ENCODE measurements at places on chromosomes 5 and 9. TPM values are rescaled to one million over a fixed set of nuclear protein-coding genes. Genes with fewer than 3 reads are reported as not detected.

- DNase-seq = no peak
Observed at GRCh38 chr5:5044247-5044840, 95.8 kb upstream of the ADAMTS16 start.

DNA sequence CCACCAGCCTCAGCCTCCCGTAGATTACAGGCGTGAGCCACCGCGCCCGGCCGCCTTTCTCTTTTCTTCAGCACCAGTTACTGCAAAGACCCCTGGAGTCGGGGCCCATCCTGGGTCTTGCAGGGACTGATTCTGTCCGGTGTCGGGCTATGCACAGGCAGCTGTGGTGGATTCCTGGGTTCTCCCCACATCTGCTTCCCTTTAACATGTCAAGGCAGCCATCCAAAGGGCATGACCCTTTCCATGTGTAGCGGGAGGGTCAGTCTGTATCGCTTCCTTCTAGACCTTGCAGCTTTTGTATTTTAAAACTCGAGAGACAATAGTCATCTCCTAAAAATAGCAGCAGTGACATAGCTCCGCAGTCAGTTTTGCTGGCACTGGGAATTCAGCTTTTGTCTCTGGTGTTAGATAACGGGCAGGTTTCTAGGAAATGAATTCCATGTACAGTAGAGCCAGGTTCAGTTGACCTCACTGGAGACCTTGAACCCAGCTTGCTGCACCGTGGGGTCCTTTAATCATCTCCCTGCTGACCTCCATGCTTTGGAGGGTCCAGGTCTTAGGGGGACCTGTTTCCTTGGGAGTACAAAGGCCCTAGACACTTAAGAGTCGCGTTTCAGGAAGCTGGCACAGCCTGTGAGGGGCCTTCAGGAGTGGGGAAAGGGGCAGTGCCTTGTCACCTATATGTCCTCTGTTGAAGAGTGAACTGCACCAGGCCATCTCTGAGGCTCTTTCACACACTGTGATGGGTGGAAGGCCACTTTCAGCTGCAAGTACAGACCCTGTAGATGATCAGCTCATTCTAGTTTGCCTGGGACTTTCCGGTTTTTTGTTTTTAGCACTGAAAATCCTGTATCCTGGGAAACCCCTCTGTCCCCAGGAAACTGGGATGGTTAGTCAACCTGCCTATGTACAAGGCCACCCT lies 13.8 kb downstream of the ANKRD33B start:
- DNase-seq = no peak

- no peak for DNase-seq
Observed at GRCh38 chr9:22228542-22228941, 218.1 kb upstream of the DMRTA1 start.

- no peak for DNase-seq
Observed at GRCh38 chr5:126099077-126099476, 324.1 kb upstream of the GRAMD2B start.

DNA sequence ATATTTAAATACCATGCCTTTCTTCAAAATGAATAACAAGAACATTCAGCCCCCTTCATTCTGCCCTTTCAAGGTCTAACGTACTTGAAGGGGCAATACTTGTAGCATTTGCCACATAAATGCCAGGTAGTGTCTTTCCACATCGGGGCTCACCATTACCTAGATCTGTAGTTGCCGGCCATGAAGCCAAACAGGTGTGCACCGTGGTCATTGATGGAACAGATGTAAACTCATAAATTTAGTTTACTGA lies 193.0 kb downstream of the CD180 start:
- DNase-seq = no peak

DNA sequence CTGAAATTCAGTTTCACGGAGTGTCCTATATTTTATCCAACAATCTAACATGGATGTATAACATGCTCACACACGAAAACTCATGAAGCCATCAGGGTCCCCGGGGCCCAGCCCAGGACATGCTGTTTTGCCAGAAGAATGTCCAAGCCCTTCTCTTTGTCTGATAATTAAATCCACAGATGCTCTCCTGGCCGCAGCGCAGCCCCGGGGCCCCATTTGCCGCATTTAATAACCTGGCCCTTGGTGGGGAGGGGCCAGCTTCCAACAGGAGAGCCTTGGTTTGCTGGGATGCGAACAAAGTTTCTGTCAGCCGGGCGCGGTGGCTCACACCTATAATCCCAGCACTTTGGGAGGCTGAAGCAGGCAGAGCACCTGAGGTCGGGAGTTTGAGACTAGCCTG lies 30.0 kb downstream of the PLPP7 start:
- DNase-seq = no peak

DNA sequence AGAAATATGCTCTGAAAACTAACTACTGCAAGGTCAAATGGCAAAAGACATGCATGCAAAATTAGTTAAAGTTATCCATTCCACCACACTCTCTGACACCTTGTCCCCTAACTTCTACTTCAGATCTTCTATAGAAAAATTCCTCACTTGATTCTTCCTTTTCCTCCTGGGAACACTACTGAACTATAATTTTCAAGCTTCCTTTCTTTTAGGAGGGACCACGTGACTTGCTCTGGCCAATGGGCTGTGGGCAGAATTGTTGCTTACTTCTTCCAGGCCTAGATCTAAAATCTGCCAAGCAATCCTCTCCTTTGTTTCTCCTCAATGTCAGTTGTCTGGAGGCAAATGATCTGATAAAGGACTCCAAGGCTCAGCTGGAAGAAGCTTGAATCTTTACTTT lies 441.0 kb downstream of the CDK5RAP2 start:
- DNase-seq = no peak

GRCh38 chr5:95723632-95724369 lies 7.3 kb upstream of the RHOBTB3 start:
- DNase-seq = no peak

GRCh38 chr5:176714067-176714466 lies 66.8 kb downstream of the TSPAN17 start:
- DNase-seq = no peak

- DNase-seq = no peak
Observed at GRCh38 chr5:116970318-116970717, 395.7 kb upstream of the SEMA6A start.

- DNase-seq = no peak
Observed at GRCh38 chr5:31581498-31582099, 49.5 kb downstream of the C5orf22 start.

DNA sequence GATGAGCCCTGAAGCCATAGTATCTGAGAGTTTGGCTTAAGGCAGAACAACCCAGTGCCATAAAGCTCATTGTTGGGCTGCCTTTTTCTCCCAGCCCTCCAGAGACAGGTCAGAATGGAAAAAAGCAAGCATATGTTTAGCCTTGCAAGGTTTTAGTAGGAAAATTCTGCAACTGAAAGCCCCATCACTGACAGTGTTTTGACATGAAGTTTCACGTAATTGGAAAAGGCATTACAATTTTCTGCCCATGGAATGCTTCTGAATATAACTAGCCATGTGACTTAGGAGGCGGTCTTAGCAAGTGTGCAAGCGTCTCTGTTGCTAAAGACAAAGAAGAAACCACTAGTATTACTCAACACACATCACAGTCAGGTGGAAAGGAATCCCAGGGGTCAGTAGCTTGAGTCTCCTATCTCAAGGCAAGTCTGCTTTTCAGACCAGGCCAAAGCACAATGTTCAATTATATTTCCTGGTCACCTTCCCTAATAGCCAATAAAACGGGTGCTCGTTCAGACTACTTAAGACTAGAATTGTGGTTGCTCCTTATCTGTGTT lies 117.6 kb downstream of the CARTPT start:
- no peak for DNase-seq

GRCh38 chr9:112341730-112342129 lies 8.3 kb upstream of the PTBP3 start:
- DNase-seq = peak; percentile 93

DNA sequence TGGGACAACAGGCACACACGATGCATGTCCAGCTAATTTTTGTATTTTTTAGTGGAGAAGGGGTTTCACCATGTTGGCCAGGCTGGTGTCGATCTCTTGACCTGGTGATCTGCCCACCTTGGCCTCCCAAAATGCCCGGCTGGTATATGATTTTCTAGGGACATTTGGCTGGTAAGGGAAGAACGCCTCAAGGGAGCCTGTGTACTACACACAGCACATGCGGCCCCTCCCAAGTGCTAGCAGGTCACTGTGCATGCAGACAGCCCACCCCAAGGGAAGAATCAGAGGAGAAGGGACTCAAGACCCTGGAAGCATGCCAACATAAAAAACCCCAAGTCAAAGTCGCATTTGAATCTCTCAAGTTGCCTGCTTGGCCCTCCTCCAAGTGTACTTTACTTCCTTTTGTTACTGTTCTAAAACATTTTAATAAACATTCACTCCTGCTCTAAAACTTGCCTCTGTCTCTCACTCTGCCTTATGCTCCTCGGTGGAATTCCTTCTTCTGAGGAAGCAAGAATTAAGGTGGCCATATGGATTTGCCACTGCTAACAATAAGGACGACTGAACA lies 24.3 kb upstream of the OTULINL start:
- no peak for DNase-seq

DNA sequence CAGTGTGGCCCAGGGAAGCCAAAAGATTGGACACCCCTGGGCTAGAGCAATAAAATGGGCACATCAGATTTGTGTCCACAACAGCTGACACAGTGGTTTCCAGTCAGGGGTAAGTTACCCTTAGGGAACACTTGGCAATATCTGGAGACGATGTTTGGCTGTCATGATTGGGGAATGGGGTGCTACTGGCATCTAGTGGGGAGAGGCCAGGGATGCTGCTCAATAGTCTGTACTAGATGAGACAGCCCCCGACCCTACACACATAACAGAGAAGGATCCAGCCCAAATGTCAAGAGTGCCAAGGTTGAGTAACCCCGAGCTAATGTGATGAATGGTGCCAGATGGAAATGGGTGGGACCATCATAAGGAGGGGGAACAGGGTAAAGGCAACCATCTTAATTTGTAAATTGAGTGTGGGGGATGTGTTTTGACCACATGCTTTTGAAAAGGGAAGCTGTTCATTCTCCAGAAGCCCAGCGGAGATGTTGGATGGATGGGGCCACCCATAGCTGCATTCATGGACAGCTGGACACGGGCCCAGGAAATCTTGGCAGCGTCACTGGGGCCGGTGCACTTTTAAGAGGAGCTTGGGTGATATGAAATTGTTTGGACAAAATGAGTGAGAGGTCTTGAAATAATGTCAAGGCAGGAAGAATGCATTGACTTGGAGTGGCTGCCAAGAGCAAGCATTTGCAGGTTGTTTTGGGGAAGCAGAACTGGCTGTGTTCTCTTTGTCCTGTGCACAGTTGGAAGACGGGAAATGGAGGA lies 33.4 kb downstream of the SYK start:
- DNase-seq = no peak

GRCh38 chr5:103414604-103415003 lies 148.0 kb downstream of the NUDT12 start:
- peak; percentile 13 for DNase-seq

DNA sequence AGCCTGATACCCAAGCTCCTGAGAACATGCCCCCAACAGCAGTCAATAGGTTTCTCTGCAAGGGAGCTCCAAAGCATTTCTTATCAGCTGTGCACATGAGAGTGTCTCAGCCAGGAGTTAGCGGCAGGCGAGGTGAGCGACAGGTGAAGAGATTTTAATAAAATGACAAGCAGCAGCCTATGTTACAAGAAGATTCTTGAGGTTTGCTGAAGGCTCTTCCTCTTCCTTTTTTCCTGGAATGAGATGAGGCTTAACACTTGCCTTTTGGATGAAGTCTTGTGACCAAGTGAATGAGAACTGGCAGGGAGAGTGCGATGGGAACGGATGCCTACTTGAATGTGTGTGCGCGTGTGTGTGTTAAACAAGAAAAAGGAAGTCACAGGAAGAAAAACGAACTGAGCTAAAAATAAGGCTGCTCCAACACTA lies 76.1 kb downstream of the SHB start:
- no peak for DNase-seq

DNA sequence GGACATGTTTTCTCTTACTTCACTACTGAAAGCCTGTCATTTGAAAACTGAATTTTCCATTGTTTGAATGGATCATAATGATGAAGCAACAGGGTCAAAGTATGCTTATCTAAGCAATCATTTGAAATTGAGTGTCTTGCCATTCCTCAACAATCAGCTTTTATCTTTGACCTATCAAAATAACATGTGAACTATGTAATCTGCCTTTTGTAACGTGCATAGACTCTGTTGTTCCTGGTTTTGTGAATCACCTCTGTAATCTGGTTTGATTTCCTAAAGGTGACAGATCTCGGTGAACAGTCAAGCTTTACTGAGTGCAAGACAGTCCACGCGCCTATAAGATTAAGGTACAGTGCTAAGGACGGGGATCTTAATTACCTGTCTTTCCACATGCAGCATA lies 3.3 kb downstream of the MEF2C start:
- DNase-seq = no peak

- DNase-seq = no peak
Observed at GRCh38 chr9:134235366-134235765, 71.0 kb upstream of the RNU6ATAC start.

- no peak for DNase-seq
Observed at GRCh38 chr5:118857700-118858099, 130.6 kb downstream of the DTWD2 start.

- DNase-seq = no peak
Observed at GRCh38 chr5:59856358-59856757, 37.2 kb downstream of the PDE4D start.

- no peak for DNase-seq
Observed at GRCh38 chr9:8719833-8720486, 920.4 kb upstream of the DMAC1 start.

GRCh38 chr9:86034863-86035734 lies 64.3 kb downstream of the GOLM1 start:
- peak; percentile 51 for DNase-seq

DNA sequence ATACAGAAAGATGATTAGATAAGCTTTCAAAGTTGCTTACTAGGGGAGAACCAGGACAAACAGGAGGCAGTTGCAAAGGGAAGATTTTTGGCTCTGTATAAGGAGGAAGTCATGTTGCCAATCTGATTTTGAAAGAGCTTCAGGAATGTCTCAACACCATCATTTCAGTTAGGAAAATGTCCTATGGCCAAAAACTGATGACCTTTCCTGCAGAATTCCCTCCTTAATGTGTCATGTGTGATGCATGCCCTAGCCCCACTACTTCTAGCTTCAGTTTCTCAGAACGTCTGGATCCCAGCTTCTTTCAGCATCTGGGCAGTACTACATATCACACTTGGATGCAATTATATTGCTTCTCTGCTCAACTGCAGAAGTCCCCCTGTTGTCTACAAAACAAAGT lies 211.5 kb upstream of the NREP start:
- no peak for DNase-seq

DNA sequence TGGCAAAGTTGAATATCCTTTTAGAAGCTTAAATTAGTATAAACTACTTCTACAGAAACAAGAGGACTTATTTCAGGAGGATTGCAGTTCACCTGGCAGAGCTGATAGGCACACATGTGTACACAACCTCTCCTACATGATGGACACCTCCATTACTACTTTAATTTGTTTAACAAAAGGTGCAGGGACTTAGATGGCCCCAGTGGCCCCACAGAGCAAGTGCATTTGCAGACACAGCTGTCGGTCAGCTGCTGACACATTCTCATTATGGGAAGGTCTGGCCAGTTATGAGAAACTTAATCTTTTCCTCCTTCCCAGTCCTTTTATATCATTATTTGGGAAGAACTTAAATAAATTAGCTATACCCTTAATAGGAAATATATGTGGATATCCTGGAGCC lies 28.3 kb downstream of the TDRD7 start:
- no peak for DNase-seq

Gene GRXCR2
- not detected for total RNA-seq

Gene BARHL1
- total RNA-seq = not detected

Gene RGS7BP
- not detected for total RNA-seq

Gene NOXA1
- total RNA-seq = 22.8 TPM

Gene GARNL3
- 18.1 TPM for total RNA-seq

Gene AFAP1L1
- 9.6 TPM for total RNA-seq

All from PC-9 (cell line).